ENCODE measurements at places on chromosomes 6 and 20.

DNA sequence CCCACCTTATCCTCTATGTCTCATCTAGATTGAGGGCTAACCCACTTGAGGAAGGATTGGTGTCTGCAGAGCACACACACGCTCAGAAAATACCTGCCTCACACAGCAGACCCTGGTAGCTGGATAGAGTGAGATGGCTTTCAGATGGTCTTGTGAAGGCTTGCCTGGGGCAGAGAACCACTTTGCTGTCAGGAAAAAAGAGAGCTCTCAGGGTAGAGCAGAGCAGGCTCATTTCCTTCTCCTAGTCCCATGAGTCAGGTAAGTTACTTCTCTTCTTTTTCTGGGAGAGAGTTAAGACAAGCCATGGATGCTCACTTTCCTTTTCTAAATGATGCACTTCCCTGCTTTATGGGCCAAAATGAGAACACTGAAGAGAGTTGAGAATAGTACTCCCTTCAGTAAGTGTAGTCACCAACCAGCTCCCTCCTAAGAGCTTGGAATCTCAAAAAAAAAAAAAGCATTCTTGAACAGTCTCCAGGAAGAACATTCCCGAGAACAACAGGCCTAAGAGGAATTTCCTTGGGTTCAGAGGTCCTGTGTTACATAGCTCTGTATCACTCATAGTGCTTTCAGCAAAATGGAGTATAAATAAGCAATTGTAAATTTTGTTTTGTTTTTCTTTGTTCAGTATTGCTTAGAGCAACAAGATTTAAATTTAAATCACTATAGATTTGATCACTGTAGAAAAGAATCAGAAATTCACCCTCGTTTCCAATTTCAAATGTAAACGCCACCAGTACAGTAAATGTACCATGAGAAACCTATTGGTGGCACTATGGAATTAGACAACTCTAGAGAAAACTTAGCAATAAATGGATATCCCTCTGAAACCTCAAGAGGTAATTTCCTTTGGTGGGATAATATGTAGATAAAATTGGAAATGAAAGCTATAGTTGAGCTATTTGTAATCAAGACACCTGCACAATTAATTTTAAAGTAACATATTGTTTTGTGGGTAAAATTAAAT, 530.3 kb downstream of the RFPL4B start:
- DNase-seq: no peak

DNA sequence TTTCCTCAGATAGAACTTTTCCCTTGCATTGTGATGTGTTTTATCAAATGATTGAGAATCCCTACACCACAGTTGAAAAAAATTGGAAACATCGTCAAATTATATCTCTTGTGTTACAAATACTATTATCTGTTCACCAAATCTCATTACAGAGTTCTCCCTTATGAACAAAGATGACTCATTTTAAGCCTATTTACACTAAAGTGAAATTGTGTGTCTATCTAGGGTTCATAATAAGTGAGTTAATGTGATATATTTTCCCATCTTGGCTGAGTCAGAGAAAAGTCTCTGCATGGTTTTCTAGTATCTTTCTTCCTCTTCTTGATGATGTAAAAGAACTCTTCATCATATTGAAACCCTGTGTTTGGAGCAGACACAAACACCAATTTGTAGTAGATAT, 1263.3 kb upstream of the EYS start:
- DNase-seq: no peak

DNA sequence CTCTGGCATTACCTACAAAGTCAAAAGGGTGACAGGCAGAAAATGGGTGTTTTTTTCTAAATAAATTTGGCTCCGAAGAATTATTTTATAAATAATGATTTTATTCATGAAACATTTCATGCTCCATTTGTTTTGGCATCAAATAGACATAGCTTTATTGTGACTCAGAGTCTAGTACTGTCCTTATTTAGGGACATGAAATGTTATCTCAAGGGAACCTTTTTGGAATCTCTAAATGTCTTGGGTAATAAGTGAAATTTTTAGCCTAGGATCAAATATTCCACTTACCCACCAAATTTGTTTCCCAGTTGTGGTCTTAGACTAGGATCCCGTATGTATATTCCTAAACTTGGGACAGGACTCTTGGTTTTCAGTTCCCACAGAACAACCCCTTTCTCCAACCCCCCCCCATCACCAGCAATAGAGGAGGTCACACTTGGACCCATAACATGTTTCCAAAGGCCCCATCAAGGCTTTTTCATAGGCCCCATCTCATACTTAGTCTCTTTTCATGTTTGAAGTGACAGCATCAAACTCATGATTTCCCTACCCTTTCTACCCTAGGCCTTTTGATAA, 81.8 kb downstream of the JAG1 start:
- DNase-seq: no peak

DNA sequence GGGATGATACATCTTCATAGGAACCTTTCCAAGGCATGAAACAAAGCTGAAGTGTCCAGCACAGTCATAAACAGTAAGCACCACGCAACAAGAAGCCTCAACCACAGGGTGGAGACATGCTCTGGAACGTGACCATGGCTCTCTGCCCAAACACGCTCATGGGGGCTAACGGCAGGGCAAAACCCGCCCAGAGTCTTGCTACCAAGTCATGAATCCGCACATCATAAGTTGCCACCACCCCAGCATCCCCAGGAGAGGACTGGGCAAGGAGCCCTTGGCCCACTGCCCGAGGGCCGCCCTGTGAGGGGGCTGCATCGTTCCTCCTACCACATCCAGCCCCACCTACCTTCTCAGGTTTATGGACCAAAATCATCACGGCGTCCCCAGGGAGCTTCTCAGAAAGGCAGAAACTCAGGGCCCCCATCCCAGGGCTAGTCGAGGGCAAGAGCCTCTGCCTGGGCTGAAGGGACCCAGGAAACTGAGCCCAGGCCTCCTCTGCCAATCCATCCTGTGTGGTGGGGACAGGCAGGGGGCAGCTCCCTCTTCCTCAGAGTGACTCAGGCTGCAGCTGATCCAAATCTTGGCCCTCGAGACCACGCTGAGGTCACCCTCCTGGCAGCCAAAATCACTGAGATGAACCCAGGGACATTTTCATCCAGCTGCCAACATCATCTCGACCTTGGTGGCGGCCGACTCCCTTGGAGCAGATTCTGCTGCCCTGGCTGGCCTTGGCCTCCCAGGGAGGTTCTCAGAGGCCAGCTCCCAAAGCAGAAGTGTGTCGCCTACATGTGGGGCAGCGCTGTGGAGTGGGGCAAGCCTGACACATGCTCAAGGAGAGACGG, 42.6 kb downstream of the BMP7 start:
- DNase-seq: no peak

Measured in NCI-H82 (cell line).